ENCODE measurements at places on chromosomes 12 and 14.

GRCh38 chr12:109795023-109795422 is 38.2 kb downstream of the TRPV4 start:
- no peak for DNase-seq

DNA sequence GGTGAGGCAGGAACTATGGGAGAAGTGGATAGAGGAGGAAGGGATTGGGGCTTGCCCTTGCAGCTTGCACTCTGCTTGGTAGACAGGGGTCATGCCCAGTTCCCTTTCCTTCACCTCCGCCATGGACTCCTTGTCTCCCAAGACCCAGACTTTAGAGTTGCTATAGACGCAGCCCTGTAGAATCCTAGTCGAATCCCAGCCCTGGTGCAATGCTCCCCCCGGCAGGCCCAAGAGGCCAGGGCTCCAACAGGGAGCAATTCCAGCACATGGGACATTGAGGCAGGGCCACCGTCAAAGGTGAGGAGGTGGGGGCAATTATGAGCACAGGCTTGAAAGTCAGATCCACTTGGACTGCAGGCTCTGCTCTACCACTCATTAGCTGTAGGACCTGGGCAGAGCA is 29.5 kb upstream of the BCDIN3D start:
- DNase-seq: no peak

DNA sequence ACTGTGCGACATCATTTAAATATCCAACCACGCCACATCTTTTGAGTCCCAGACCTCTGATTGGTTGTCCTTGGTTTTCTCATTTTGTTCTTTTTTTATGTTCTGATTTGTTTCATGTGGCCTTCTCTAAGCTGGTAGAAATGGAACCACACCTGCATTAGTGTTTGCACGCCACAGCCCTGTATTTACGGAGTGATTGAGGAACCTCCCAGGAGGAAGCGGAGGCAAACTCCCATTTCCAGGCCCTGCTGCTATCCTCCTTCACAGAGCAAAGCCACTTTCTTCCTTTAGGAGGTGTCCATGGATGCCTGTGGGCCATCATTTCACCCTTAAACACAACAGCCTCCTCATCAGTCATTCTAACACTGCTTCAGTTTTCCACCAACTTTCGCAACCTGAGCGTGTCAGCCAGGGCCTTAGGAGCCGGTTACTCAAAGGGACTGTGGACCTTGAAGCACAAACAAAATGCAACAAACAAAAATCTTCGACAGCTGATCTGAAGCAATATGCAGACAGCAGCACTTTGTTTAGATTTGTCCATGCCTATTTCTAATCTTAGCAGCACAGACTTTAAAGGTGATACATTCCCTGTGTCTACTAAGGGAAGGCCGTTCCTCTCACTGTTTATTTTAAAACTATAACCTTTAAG is 1258.1 kb upstream of the TMEM132C start:
- no peak for DNase-seq

DNA sequence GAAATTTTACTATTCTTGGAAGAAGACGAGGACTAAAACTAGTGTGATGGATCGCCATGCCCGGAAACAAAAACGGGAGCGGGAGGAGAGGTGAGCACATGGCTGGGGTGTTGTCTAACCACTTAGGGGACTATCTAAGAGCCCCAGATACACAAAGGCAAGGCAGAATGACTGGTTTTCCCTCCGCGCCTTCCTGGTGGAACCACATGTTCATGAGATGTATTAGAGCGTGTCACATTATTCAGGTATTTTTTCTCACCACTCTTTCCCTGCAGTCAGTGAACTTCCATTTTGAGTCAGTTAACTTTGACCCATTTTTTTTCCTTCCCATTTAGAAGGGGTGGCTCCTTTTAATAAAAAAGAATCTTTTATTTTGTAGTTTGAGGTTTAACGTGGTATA is 68.8 kb upstream of the TRAF3 start:
- no peak for DNase-seq

GRCh38 chr12:13154831-13155230 is 41.7 kb upstream of the EMP1 start:
- no peak for DNase-seq

DNA sequence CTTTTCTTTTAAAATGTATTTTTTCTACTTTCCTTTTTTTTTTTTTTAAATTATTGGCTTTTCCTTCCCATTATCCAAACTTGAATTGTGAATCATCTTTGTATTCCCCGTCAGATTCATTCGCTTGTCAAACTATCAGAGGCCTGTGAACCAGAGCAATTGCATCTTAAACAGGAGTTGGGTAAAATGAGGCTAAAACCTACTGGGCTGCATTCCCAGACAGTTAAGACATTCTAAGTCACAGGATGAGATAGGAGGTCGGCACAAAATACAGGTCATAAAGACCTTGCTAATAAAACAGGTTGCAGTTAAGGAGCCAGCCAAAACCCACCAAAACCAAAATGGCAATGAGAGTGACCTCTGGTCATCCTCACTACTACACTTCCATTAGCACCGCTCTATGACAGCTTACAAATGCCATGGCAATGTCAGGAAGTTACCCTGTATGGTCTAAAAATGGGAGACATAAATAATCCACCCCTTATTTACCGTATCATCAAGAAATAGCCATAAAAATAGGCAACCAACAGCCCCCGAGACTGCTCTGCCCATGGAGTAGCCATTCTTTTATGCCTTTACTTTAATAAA is 19.9 kb downstream of the FUT8 start:
- no peak for DNase-seq

GRCh38 chr12:125149160-125150108 is 84.2 kb downstream of the AACS start:
- no peak for DNase-seq

DNA sequence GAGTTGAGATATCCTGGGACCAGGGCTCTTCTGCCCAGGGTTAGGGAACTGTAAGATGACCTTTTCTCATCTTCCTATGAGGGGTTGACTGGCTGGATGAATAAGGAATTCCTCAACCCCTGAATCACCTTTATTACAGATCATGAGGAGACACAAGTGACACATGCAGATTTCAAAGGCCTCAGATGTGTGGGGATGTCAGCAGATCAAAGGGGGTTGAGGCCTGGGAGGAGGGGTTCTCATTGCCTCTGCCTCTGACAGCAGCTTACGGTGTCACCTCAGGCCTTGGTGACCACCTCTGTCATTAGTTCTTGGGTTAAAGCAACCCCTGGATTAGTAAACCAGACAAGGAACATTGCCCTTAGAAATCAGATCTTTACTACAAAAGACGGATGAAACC is 2.1 kb upstream of the KRT72 start:
- no peak for DNase-seq

GRCh38 chr14:24630872-24631477 is 3.0 kb downstream of the GZMB start:
- no peak for DNase-seq

- DNase-seq: no peak
These were observed 20.7 kb upstream of the NEK9 start for GRCh38 chr14:75147423-75148071.

DNA sequence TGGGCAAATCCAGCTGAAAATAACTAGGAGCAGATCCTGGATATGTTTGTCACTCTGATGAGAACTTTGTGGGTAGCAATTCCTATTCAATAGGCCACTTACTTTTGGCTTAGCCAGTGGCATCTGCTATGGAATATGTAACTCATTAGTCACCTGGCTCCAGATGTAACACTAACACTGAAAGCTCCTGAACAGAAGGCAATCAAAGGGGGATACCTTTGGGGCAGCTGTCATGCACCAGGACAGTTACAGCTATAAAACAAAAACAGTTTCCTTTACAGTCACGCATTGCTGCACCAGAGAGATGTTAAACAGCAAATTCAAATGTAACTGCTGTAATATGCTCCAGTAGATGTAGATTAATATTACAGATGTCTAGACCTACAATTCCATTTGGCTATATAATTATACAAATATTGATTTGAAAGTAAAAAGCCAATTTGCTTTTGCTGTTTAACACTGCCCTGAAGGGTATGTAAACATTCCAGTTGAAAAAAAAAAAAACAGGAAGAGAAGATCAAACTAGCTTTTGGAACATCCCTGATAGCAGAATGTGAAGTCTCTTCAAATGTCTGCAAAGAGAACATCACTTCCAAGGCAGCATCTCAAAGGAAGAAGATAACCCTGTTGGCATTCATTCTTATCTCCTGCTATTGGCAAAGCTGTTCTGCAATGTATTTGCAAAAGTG is 18.4 kb downstream of the RACGAP1 start:
- no peak for DNase-seq

DNA sequence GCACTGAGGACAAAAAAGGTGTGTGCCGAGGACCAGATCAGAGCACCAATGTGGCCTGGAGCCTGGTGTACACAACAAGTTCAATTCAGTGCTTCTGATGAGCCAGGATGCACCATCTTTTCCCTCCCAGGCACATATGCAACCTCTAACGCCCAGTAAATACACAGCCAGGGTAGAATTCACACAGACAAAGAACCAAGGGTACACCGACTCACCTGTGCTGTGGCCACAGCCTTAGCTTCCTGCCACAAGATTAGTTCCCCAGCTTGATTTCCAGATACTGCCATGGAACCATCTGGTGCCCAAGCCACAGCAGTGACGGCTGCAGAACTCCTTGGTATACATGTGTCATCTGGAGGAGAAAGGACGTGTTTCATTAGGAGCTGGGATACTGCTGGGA is 29.4 kb downstream of the PARP2 start:
- DNase-seq: no peak

DNA sequence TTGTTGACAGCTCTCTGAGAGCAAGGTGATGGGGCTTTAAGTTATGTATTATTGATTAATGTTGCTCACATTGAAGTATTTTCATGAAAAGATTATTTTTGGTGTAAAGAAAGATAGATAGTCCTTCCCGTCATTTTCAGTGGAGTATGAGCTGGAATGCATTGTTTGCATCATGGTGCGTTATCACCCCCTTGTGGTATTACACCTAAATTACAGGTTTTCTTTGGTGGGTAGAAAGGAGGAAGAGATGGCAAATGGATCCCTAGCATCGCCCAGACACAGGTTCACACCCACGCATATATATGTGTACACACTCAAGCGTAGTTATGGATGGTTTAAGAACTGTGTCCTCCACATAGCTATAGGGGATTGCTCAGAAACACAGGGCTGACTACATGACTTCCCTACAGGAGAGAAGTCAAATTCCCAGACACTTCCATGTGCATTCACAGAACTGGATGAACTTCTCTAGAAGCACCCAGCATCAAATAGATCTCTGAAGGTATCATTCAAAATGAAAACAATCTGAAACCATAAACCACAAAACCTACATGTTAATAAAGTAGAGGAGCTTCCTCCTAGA is 14.4 kb upstream of the SERPINA10 start:
- no peak for DNase-seq

GRCh38 chr14:91388551-91388975 is 29.1 kb downstream of the CCDC88C start:
- no peak for DNase-seq

DNA sequence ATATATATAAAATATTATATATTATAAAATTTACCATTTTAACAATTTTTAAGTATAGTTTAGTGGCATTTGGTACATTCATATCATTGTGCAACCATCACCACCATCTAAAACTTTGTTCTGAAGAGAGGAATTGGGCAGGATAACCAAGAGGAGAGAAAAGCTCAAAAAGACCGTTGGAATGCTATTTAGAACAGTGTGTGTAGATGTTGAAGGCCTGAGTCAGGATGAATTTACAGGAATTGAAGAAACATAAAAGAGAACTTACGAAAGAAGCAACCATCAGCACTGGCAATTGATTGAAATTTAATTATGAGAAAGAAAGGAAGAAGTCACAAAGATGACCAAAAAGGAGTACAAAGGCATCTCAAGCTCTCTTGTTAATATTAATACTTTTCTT is 196.9 kb upstream of the PWP1 start:
- no peak for DNase-seq

DNA sequence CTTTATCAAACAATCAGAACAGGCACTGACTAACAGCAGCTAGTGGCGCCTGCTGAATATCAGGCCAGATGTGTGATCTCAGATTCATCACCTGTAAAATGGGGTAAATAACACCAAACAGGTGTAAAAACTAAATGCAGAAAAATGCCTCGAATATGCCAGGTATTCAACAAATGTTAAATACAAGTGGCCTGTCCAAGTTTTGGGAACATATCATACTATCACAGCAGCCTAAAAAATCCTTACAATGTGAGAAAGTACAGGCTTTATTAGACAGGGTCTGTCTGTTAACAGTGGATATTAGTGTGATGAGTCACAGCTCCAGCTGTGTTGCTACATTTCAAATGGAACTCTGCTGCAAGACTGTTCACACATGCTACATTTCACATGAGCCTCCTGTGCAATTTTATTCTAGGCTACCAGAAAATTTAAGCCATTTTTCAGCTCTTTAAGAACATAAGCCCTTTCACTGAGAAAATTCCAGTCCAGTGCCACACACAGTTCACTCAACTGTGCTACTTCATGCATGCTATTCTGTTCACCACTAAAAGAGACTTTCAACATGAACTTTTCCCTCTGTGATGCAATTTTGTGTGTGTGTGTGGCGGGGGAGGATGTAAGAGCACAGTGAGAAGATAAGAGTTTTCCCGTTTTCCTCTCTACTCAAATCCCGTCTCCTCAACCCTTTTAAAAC is 56.7 kb downstream of the MSRB3 start:
- DNase-seq: no peak

DNA sequence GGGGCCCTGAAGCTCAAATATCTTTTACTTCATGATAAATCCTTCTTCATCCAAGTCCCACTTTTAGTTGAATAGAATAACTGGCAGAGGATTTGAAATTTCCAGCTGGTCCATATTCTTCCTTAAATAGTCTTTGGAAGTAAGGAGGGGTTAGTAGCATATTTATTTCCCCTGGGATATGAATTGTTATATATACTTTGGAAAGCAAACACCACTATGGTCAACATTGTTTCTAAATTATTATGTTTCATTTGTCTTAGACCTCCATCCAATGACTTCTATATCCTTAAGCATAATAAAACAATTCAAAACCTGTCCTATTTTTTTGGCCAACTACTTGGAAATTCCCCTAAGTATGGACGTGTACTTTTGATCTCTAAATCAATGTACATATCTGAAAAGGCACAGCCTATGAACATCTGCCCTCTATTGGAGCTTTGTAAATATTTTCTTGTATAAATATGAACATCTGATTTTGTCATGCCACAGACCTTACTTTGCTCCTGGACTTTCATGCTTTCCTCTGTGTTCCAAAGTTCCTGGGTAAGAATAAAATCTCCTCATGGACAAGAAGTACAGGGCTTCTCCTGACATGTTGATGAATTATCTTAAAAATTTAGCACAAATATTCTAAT is 1212.0 kb downstream of the GALC start:
- no peak for DNase-seq

- no peak for DNase-seq
These were observed 142.3 kb upstream of the TBX3 start for GRCh38 chr12:114826244-114826643.

- DNase-seq: no peak
These were observed 95.2 kb upstream of the PCED1B start for GRCh38 chr12:46983959-46984841.
